Left forelimb (tissue), 1 donor: ENCODE measurements at places on chromosomes 1 and 21.
A peak's percentile ranks its signal among the peaks of the same experiment; 100 is the strongest.

DNA sequence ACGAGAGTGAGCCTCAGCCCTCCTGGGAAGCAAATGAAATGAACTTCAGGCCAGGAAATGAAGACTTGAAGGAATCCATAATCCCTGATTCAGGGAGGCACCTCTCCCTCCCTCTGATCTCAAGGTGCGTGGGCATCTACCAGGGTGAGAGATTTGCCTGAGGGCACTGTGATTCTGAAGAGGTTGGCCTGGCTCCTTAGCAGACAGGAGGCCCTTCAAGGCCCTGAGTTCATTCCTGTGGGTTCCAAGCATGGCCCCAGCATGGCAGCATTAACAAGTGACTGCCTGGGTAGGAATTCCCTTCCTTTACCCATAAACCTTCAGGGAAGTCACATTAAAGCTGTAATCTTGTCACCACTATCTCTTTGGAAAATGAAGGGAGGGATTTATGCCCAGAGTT lies 29.8 kb upstream of the IFNGR2 start:
- DNase-seq, result no peak

DNA sequence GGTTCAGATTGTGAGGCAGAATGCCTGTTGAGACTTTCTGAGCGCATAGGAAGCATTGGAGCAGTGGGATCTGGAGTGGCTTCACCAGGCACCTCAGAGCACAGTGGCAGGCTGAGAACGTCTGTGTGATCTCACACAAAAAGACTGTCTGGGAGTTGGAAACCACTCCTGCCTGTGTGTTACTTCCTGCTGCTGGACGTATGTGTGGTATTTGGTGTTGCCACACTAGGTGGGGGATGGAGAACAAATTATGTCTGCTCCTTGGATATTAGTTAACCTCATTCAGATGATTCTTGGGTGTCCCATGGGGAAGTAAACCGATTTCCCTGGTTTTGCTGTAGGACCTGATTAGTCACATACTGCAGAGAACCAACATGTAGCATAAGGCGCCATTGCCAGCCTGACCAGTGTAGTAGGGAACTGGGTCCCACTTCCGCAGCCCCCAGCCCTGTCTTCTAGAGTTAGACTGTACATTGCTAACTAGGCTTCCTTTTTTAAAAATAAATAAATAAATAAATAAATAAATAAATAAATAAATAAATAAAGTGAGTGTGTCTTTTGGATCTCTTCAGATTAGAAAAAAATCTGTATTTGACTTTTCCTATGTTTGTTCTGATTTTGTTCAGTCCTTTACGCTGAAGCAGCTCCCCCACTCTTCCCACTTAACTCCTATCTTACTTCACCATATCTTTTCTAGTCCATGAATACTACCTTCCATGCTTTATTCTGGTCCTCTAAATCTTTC lies 26.9 kb downstream of the UCK2 start:
- DNase-seq, result no peak

DNA sequence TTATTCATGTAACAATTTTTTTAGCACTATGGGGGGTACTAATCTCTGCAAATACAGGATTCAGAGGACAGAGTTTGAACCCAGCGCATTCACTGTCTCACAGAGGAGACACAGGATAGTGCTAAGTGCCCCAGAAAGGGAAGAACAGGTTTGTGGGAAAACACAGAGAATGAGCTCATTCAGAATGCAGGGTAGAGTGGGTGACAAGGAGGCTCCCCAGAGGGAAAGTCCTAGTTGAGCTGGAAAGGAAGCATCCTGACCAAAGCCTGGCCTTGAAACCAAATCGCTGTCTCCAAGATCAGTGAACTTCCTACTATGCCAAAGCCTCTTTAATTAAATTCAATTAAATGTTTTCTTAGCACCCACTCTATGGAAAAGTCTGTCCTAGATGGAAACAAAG lies 19.0 kb upstream of the RGS2 start:
- no peak for DNase-seq

GRCh38 chr1:13661539-13661938 lies 38.4 kb upstream of the PRDM2 start:
- DNase-seq, result no peak

- no peak for DNase-seq
These were observed 55.1 kb downstream of the CD58 start for GRCh38 chr1:116515702-116516101.

GRCh38 chr1:212643877-212644276 lies 35.3 kb downstream of the ATF3 start:
- DNase-seq, result peak; percentile 40

- DNase-seq, result no peak
These were observed 19.0 kb upstream of the ABCG1 start for GRCh38 chr21:42199868-42200463.

DNA sequence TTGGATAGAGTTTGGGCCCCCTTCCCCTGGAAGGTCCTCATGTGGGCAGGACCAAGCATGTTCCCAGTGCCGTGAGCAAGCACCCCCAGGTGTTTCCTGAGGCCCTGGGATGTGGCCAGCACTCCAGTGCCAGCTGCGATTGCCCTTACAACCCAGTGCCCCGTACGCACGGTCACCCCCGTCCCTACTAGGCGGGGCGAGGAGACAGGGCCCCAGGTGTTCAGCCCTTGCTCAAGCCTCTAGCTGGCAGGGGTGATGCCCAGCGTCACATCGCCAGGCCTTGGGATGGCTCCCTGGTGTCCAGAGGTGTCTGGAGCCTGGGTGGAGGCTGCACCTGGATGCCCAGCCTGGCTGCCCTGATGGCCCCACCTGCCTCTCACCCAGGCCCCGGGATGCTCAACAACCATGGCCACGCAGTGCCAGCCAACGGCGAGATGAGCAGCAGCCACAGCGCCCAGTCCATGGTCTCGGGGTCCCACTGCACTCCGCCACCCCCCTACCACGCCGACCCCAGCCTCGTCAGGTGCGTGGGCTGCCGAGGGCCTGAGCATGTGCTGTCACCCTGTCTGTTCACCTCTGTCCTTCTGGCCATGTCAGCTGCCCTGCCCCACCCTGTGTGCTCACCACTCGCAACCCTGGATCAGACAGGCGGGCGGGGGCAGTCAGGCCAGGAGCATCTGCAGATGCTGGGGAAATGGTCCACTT lies 21.6 kb upstream of the CCDC27 start:
- no peak for DNase-seq

DNA sequence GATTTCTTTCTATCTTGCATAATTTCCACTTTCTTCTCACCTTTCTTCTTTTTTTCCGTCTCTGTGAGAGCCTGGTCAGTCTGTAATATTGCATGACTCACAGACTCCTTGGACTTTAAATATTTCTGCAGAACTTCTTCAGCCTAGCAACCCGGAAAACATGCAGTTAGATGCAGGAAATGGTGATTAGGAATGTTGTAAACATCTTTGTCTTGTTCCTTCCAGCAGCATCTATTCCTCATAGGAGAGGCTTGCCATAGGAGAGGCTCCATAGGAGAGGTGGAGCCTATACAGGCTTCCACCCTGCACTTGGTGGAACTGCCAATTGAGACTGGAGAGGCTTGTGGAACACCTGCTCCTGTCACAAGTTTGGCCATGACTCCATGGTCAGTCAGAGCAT lies 10.0 kb downstream of the GBP5 start:
- no peak for DNase-seq

GRCh38 chr1:226209307-226210059 lies 14.0 kb upstream of the MIXL1 start:
- DNase-seq, result no peak

- DNase-seq, result no peak
These were observed 49.6 kb upstream of the KRTAP19-8 start for GRCh38 chr21:31087639-31088473.

DNA sequence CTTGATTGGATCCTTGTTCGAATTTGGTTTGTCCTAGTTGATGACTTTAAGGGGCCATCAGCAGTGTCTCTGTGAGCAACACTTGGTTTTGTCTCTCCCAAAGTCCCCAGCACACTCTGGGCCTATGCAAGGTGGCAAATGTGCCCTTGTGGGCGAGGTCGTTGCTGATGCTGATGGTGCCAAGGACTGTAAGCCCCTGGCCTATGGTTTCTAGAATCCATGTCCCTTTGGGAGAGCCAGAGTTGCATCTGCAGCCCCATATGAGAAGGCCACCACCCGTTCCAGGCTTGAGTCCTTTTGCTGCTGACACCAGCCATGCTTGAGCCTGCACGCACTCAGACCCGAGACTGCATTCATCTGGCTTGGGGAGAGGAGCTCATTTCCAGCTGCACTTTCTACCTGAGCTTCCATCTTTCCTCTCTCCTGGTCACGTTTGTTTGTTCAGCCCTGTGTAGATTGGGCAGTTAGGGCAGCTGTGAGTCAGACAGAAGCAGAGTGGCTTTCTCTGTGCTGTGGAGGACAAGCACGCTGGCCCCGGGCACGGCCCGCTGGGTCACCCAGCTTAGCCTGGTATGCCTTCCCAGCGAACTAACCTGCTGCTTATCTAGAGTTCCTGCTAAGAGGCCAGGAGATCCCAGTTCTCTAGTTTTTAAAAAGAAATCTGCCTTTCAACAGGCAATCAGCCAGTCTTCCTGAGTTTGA lies 52.1 kb upstream of the CSF3R start:
- peak; percentile 26 for DNase-seq

DNA sequence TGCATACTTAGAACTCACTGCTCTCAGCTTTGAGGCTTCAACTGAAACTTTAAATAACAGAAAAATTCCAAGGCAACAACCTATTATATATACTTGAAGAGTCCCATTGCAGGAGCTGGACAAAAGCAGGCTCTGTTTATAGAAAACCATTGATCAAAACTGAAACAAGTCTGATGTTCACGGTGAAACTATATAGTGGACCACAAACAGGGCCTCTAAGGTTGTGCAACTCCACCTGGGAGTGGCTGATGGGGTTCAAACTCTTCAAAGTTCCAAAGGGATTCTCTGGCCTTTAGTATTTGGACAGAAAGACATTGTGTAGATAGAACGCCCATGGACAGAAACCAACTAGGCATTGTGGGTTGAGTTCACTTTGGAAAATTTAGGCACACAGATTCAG lies 140.3 kb downstream of the ZC3H11B start:
- DNase-seq, result no peak

DNA sequence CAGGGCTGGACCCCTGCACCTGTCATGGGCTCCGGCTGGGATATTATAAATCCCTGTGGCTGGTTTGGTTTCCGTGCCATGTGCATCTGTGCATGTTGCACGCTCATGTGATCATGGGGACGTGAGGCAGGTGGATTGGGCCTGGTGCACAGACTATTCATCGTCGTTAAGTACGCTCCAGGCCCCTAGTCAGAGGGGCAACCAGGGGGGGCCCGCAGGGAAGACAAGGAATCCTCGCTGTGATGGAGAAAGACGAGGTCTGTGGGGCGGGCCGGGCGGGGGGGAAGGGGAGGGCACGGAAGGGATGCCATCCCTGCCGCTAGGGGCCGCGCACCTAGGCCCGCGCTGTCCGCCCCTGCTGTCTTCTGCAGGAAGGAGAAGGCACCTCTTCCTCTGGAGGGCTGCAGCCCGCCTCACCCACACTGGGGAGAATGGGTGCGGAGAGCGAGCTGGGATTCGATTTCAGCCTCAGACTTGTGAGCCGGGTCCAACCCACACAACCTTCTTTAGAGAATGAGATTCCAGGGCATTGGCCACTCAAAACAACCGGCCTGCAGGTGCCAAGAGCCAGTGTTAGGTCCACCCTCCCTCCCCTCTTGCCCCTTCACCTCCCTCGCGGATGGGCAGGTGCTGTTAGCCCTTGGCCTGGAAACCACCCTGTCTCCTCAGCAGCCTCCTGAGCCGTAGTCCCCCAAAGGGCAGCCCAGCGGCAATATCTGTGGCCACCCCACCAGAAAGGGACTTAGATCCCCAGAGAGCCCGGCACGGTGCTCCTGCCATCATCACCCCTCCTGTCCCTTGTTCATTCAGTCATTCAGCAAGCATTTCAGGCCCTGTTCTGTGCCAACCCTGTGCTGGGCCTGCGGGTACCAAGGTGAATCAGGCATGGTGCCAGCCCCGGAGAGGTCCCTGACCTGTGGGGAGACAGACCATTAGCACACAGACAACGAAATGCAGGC lies 950 bp upstream of the LRP8 start:
- DNase-seq, result peak; percentile 55

DNA sequence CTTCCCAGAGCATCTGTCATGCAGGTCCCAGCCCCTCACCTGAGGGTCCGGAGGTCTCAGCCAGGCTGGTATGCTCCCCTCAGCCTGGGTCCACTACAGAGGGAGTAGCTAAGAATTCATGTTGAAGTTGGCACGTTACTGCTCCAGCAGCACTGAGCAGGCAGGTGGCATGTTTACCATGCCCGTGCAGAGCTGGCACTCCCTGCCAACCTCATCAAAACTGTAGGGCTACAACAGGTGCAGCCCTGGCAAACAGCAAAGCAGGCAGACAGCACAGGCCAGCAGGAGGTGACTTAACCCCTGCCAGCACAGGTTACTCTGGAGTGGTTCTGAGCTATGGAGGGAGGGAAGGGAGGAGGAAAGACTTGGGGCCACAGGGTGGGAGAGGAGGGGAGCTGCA lies 46.4 kb downstream of the NUAK2 start:
- no peak for DNase-seq

- DNase-seq, result no peak
These were observed 17.3 kb downstream of the PCSK9 start for GRCh38 chr1:55056632-55056992.

DNA sequence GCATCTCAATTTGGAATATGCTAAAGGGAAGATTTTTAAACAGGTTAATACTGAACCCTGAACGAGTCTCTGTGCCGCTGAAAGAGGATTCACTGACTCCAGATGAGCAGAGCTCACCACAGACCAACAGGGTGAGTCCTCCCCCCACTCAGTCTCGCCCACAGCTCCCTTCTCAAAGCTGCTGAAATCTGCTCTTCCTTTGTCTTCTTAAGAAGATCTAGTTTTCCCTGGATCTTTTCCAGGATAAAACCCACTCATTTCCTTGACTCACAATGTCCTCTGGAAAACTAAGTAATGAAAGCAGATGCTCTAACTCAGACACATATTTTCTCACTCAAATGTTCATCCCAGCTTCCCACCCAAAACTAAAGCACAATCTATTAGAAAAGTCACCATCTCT lies 447.0 kb upstream of the PKN2 start:
- DNase-seq, result no peak

- no peak for DNase-seq
These were observed 10.0 kb downstream of the DRAXIN start for GRCh38 chr1:11701551-11701961.

GRCh38 chr1:22855668-22856606 lies 116.7 kb downstream of the LACTBL1 start:
- DNase-seq, result no peak

GRCh38 chr1:220825819-220826551 lies 39.3 kb downstream of the MTARC1 start:
- DNase-seq, result no peak

DNA sequence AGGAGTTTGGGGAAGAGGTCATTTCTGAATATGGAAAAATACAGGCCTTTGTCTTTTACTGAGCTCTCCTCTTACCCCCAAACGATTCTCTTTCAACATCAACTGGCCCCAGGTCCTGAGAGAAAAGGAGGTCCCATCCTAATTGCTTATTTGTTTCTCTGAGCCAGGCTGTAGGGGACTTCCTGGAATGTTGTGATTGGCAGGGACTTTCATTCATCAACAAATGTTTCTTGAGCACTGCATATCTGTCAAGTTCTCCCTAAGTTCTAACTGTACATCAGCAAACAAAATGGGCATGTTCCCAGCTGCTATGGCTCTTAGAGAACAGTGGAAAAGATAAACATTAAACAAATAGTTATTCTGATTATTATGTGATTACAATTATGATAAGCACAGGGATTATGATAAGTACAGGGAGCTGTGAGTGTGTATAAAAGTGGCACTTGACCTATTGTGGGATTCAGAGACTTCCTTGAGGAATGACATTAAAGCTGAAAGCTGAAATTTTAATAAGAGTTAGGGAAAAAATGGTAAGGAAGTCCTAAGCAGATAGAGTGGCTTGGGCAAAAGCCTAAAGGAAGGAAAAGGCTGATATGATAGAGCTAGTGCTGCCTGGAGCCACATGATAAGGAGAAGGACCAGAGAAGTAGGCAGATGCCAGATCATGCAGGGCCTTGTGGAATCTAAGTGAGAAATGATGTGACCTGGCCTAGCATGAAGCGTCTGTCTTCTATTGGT lies 11.6 kb downstream of the GPX7 start:
- no peak for DNase-seq
